ENCODE measurements at places on chromosomes 7 and 10.

- DNase-seq = no peak
Measured at GRCh38 chr10:120946497-120946896, 95.3 kb downstream of the WDR11 start.

DNA sequence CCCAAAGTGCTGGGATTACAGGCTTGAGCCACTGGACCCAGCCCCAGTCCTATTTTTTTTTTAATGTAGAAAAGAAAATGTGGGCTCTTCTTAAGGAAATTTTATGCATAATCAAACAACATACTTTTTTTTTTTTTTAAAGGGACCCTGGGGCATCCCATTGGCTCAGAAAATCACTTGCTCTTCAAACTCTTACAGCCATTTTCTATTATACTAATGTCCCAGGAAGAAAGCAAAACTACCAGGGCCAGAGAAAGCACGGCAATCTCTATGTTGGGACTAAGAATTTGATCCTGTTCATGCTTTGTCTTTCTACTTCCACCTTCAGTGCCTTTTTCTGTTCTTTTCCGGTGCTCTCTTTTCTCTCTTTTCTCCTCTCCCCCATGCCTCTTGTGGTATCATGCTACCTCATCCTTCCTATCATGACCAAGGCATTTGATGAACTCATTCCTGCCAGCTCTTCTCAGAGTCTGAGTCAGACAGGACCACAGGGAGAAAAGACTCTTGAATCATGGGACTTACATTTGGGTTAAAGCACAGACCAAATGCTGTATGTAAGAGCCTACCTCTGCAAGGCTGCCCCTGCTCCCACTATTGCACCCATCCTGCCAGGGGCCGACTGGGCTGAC is 76.4 kb upstream of the CCNY start:
- no peak for DNase-seq

DNA sequence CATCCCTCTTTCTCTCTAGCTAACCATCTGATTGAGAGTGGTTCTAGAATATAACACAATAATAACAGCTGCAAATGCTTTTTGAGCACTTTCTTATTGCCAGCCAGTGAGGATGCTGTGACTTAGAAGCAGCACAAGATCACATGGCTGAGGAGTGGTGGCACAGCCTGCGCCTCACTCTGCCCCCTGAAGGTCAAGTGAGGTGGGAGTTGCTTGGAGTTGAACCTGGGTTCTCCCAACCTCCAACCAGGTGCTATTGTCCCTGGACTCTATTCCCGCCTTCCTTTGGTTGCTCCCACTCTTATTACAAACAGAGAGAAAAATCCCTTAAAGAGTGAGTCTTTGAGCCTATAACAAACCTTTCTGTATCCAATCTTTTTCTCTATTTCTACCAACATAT is 280.3 kb upstream of the PODXL start:
- DNase-seq = no peak

DNA sequence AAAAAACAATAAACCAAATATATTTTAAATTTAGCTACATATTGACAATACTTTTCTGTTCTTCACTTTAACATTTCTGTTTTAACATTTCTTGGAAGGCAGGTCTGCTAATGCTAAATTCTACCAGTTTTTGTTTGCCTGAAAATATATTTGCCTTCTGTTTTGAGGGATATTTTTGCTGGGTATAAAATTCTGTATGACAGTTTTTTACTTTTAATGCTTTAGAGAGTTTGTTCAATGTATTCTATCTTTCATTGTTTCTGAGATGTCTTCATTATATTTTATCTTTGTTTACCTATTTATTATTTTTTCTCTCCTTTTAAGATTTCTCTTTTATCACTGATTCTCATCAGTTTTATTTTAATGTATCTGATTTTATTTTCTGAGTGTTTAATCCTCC is 409.2 kb upstream of the DPP6 start:
- DNase-seq = no peak

- no peak for DNase-seq
Measured at GRCh38 chr10:44363716-44364115, 21.2 kb downstream of the CXCL12 start.

DNA sequence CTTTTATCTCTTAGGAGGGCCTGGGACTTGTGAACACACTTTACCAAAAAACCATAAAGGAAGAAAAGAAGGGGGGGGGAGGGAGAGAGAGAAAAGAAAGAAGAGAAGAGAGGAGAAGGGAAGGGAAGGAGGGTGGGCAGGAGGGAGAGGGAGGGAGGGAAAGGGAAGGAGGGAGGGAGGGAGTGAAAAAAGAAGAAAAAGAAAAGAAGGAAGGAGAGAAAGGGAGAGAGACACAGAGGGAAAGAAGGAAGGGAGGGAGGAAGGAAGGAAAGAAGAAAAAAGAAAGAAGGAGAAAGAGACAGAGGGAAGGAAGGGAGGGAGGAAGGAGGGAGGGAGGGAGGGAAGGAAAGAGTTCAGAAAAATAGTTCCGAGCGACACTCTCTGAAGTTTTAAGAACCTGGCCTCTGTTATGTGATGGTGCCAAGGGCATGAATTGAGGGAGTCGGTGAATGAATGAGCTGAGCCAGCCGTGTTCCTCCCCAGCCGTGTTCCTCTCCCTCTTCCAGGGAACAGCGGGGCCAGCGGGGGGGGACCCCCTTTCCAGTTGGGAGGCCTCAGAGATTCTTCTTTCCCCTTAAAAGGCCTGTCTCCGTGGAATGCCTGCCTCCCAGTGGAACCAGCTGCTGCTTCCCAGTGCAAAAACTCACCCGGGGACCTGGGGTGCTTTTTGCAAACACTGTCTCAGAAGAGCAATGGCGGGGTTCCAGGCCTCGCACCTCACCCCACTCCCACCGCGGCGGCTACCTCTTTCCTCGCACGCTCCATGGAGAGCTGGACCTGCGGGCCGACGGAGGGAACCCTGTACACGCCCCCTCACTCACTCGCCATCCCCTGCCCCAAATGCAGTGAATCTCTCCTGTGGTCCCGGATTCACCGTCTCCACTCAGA is 84.1 kb downstream of the FOXL3 start:
- no peak for DNase-seq

GRCh38 chr7:152947686-152948085 is 188.1 kb downstream of the ACTR3B start:
- DNase-seq = no peak

- no peak for DNase-seq
Measured at GRCh38 chr7:39172137-39172536, 194.4 kb downstream of the POU6F2 start.

DNA sequence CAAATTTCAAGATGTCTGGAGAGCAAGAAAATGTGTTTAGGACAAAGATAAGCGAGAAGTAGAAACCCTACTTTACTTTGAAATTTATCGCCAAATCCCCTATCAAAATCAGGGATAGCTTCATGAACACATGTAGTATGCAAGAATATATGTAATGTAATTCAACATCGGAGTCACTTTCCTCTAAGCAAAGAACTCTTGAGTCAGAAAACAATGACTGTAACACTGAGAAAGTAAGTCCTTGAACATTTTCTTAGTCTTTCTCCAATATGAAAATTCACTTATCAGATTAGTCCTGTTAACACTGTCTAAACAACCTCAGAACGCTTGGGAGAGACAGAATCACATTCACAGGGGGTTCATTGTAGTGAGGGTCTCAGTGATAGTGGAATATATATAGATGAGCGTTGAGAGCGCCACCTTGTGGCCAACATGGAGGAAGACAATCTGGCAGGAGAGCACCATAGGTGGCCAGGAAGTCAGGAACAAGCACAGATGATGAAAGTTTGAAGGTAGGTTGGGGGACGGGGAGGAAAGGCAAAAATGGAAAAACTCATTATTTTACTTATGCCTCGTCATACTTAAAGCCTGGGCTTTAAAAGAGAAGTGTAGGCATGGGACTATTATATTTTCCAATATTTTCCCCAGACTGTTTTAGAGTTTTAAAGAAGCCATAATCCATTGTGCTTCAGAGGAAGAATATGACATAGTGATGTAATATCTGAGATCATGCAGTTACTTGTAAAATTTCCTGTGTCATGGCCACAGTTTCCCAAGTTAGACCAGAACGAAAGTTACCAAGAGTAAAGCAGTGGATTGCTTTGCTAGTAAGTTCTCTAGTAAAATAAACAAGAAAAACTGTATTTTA is 115.5 kb upstream of the GNAI1 start:
- no peak for DNase-seq

- DNase-seq = no peak
Measured at GRCh38 chr7:27078616-27079233, 17.1 kb downstream of the HOXA1 start.

DNA sequence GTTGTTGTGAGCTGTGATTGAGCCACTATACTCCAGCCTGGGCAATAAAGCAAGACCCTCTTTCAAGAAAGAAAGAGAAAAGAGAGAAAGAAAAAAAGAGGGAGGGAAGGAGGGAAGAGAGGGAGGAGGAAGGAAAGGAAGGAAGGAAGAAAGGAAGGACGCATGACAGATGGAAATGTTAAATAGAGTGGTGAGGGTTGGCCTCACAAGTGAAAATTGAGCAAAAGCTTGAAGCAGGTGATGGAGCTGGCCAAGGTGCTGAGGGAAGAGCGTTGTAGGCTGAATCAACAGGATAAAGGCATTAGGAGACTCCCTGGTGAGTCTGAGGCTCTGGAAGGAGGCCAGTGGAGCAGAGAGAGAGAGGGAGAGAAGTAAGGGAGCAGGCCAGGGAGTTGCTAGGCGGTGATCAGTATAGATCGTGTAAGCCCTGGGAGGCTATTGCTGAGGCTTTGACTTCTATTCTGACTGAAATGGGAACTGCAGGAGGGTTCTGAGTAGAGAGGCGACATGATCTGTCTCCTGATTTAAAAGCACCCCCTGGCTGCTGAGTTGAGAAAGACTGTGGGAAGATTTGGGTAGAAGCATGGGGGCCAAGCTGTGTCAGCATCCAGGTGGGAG is 26.5 kb upstream of the TMEM248 start:
- DNase-seq = no peak

DNA sequence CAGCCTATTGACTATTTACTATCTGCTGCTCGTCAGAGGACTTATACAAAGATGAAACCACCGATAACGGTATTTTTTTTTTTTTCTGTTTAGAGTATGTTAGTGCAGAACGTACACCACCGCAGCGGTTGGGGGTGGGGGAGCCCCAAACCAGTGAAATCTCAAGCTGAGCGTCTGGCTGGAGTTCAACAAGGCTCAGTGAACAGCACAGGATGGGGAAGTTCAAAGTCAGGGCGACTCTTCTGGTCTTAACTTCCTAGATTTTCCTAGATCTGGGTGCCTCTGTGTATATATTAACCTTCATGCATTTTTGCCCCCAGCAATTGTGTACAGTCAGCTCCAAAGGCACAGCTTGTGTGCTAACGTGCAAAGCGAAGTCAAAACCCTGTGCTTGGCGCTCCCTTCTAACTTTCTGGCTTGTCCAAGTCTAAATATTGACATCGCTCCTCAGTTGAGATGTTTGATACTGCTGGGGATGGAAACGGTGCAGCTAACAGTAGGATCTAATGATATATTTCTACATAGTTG is 1.1 kb downstream of the RHOBTB1 start:
- peak; percentile 44 for DNase-seq

GRCh38 chr7:141317033-141317585 is 234.1 kb upstream of the AGK start:
- DNase-seq = no peak

- no peak for DNase-seq
Measured at GRCh38 chr7:116988363-116988989, 35.2 kb downstream of the ST7 start.

DNA sequence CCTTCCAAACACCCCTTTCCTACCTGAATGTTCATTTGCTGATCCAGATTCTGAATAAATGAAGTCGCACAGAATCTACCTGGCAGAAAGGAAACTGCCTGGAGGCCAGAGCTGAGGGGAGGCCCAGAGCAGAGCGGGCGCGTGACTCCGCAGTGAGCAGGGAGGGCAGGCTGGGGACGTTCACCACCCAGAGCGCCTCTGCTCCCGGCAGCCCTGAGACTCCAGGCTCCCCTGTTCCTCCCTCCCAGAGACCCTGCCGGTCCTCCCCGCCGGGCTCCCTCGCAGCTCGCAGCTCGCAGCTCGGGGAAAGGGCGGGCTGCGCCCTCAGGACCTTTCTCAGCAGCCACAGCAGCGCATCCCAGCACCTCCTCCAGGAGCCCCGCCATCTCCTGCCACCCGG is 176.7 kb upstream of the ZNF32 start:
- no peak for DNase-seq

- DNase-seq = no peak
Measured at GRCh38 chr7:22860784-22861482, 38.3 kb upstream of the TOMM7 start.

- DNase-seq = no peak
Measured at GRCh38 chr10:101744267-101744666, 31.6 kb downstream of the FGF8 start.

DNA sequence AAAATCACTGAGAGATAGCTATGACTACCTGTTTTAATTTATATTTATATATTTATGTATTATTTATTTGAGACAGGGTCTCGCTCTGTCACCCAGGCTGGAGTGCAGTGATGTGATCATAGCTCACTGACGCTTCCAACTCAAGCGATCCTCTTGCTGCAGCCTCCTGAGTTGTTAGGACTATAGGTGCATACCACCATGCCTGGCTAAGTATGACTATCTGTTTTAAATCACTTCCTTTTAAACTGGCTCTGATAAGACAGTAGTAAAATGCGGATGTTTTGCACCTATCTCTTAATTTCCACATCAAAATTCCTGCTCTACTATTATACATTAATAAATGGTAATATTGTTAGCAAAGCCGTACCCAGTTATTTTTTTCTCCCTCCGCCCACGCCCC is 41.8 kb downstream of the DNMBP start:
- DNase-seq = no peak

- no peak for DNase-seq
Measured at GRCh38 chr10:26809973-26810372, 50.8 kb downstream of the ABI1 start.

GRCh38 chr10:88848499-88848898 is 3.1 kb downstream of the ANKRD22 start:
- DNase-seq = no peak

DNA sequence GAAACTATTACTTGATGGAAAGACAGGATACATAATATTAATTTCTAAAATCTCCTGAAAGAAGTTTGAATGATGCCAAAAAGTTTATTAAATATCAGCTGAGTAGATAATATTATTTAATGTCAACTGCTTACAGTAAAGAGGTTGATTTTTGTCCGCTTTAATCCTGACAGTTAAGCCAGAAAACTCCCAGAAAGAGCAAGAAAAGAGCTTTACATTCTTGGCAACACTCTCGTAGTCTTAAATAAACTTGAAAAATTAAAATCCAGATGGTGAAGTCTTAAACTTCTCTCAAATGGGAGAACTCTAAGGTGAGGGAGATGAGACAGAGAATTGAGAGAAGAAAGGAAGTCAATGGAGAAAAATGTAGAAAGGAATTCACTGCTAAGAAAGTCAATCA is 199.3 kb upstream of the PLXDC2 start:
- DNase-seq = no peak

DNA sequence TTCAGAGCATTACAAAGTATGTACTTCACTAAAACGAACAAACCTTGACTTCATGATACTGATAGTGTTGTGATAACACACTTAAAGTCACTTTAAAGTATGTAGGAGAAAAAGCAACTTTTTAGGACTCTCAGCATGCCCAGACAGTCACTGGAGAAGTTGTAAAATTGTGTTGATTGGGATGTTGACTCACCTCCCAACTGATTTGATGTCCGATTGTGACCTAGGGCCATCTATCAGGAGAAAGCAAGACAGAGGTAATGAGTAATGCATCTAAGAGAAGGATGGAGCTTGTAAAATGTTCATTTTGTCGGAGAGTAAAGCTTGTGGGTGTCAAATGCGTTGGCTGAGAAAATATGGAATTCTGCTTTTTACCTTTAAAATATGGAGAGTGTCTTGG is 135.4 kb upstream of the SEMA3D start:
- DNase-seq = no peak

GRCh38 chr10:86963341-86963919 is 4.9 kb upstream of the ADIRF start:
- DNase-seq = no peak

All from heart right ventricle (tissue), 16 donors.